ENCODE measurements at places on chromosomes 5 and 9. TPM values are rescaled to one million over a fixed set of nuclear protein-coding genes. Genes with fewer than 3 reads are reported as not detected.

The THBS4 gene
- total RNA-seq, result 336 TPM

DNA sequence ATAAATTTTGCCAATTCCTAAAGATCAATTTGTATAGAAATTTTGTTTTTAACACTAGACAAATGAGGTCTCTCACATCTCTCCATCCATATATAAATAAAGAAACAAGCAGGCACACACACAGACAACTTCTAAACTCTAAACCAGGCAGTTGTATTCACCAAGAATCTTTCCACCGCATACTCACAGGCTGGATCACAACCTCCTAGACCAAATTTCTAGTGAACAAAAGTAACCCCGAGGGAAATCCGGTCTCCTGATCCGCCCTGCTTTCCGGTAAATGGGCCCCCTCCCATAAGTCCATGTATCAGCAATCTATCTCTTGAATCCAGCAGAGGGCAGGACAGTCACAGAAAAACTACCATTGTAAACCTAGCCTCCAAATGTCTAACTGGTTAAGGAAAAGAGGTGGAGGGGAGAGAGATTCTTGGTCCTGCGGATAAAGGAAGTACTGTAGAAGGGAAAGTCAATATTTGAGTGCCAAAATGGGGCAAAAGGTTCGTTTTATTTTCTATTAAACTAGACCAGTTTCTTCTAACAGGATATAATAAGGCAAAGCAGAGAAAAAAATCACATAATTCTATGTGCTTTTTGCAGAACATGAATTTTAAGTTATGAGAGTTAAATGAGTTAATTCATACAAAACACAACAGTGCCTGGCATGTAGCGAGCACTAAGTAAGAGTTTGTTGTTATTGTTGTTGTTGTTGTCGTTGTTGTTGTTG lies 4.8 kb upstream of the SMU1 start:
- DNase-seq, result peak; percentile 42

GRCh38 chr9:22308177-22308576 lies 138.4 kb upstream of the DMRTA1 start:
- no peak for DNase-seq

DNA sequence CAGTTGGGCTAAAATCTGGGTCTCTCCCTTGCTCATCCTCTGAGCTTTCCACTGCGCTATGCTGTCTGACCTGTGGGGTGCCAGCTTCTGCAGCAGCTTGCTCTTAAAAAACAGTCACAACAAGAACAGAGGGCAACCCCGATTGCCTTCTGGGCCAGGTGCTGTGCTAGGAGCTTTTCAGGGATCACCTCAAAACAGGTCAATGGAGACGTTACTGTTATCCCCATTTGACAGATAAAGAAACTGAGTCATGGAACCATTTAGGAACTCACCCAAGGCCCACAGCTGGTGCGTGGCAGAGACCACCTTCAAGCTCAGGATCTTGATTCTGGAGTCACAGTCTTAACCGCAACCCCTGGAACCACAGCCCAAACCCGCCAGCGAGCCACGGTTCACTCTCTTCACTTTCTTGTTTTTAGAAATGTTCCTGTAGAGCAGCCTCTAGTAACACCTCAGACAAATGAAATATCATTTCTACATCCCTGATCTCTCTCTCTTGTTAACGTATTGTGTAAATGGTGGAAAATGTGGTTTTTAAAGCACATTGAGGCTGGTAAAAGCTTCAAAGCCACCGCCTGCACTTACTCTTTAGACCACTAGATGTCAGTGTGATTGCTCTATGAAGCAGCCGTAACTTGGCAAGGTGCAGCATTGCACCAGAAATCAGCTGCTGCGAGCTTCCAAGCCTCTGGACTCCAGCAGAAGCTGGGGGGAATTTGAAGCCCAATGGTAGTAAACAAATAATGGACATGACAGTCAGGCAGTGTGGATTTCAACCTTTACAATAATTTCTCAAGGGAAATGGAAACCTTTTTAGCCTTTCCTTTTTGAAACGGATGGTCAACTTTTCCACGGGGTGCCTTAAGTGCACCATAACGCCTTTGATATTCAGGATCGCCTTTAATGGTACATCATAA lies 1.7 kb downstream of the FYB1 start:
- peak; percentile 71 for DNase-seq

The MACROH2A1 gene
- 151 TPM for total RNA-seq

GRCh38 chr9:129280623-129281271 lies 102.7 kb upstream of the IER5L start:
- no peak for DNase-seq

GRCh38 chr9:125544988-125545651 lies 161.9 kb downstream of the MAPKAP1 start:
- no peak for DNase-seq

The NFIB gene
- 40.9 TPM for total RNA-seq

GRCh38 chr5:177317959-177318377 lies 6.3 kb upstream of the MXD3 start:
- DNase-seq, result peak; percentile 64

- DNase-seq, result no peak
These were observed 23.0 kb downstream of the C1QTNF2 start for GRCh38 chr5:160347448-160347847.

DNA sequence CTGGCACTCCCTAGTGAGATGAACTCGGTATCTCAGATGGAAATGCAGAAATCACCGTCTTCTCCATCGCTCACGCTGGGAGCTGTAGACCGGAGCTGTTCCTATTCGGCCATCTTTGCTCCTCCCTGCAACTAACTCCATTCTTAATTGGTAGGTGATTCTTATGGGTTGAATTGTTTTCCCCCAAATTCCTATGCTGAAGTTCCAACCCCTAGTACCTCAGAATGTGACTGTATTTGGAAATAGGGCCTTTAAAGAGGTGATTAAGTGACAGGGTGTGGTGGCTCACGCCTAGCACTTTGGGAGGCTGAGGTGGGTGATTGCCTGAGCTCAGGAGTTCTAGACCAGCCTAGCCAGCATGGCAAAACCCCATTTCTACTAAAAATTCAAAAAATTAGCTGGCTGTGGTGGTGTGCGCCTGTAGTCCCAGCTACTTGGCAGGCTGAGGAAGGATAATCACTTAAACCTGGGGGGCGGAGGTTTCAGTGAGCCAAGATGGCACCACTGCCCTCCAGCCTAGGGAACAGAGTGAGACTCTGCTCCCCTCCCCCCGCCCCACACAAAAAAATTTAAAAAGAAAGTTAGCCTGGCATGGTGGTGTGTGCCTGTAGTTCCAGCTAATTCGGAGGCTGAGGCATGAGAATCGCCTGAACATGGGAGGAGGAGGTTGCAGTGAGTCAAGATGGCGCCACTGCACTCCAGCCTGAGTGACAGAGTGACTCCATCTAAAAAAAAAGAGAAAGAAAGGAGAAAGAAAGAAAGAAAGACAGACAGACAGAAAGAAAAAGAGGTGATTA lies 25.2 kb upstream of the FOCAD start:
- no peak for DNase-seq

DNA sequence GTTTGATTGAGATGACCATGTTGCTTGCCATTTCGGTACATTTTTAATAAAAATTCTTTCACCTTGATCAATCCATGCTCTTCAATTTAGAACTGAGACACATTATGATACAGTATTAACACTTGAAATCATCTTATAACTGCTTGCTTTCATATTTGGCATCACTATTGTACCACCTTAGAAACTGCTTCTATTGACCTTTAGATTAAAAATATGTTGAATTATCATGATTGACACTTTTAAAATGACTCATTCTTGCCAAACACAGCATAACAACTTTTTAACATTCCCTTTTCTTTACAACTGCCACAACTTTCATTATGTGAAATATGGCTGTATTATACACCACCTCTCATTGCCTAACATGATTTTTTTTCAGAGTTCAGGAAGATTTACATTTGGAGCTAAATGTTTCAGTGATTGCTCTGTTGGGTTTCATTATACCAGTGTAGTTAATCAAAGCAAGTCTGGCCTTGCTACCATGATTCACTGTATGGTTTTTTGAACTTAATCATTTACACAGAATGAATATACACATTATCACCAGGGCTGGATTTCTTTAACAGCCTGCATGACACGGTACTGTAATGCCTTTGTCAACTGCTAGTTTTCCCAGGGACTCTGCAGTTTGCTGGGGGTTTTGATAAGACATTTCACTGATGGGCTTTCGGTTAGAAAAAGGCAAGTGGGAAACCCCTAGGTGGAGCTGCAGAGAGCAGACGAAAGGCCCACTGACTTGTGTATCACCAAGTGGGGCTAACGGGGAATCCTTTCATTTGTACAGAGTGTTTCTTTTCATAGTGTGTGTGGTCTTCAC lies 93.6 kb upstream of the TLE4 start:
- no peak for DNase-seq

DNA sequence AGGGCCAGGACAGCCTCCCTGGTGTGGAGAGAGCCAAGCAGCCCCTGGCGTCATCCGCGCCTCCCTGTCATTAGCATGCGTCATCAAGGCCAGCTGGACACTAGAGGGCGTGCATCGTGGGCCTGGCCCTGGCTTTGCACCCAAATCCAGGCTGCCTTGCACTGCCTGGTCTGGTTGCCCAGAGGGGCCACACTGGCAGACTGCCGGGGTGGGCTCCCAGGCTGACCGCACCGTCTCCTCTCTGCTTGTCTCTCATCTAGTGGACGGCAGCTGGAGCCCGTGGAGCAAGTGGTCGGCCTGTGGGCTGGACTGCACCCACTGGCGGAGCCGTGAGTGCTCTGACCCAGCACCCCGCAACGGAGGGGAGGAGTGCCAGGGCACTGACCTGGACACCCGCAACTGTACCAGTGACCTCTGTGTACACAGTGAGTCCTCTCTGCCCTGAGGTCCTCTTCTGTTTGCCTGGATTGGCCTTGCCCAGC lies 29.0 kb downstream of the HK3 start:
- DNase-seq, result no peak

- DNase-seq, result no peak
These were observed 2.4 kb downstream of the SYK start for GRCh38 chr9:90803860-90804593.

DNA sequence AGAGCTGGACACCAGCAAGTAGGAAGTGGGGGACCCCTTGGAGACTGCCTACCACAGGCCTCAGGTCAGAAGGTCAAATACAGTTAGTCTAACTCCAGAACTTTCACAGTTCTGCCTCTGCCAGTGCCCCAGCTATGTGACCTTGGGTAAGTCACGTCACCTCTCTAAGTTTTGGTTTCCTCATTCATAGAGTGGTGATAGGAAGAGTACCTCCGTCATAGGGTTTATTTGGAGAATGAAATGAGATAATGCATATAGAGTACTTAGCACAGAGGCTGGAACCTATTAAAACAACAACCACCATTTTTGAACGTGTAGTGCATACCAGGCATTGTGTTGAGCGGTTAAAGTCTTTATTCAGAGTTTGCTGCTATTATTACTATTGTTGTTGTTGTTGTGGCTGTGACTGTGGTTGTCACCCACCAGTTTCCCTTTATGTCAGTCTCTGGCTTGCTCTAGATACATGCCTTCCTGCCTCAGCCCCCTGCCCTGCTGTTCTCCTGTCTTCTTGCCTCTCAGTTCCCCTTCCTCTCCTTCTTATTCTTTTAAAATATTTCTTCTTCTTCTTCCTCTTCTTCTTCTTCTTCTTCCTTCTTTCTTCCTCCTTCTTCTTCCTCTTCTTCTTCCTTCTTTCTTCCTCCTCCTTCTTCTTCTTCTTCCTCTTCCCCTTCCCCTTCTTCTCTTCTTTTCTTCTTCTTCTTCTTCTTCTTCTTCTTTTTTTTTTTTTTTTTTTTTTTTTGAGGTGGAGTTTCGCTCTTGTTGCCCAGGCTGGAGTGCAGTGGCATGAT lies 67.8 kb downstream of the RALGPS1 start:
- DNase-seq, result no peak

The GRPEL2 gene
- 11.0 TPM for total RNA-seq

- no peak for DNase-seq
These were observed 101.5 kb downstream of the KCNT1 start for GRCh38 chr9:135803441-135803840.
